Suprapubic skin (tissue), 4 donors: ENCODE measurements at places on chromosomes 6 and 20. TPM values are rescaled to one million over a fixed set of nuclear protein-coding genes. Genes with fewer than 3 reads are reported as not detected.

Gene SAMD3
- not detected for total RNA-seq

Gene CCNC
- 45.9 TPM for total RNA-seq

Gene C4A
- 6.0 TPM for total RNA-seq

Gene MYL9
- 29.4 TPM for total RNA-seq

Gene TBXT
- total RNA-seq: not detected

Gene LTB
- total RNA-seq: not detected

Gene C6orf52
- not detected for total RNA-seq

Gene SIRPD
- not detected for total RNA-seq

Gene PROKR2
- total RNA-seq: not detected

Gene PRSS35
- 0.42 TPM for total RNA-seq

Gene RPS21
- 1,604 TPM for total RNA-seq

Gene C6orf141
- 9.8 TPM for total RNA-seq
